ENCODE measurements at places on chromosomes 1 and 21. TPM values are rescaled to one million over a fixed set of nuclear protein-coding genes. Genes with fewer than 3 reads are reported as not detected.

- no peak overlapping the region for H3K4me3 ChIP-seq
- no peaks in the 10 kb centered on the region for H3K27me3 ChIP-seq
- no peak for DNase-seq
- no peak overlapping the region for H3K27ac ChIP-seq
- no peaks in the 10 kb centered on the region for H3K36me3 ChIP-seq
These were observed 290.4 kb downstream of the GRIK1 start for GRCh38 chr21:29649406-29649814.

DNA sequence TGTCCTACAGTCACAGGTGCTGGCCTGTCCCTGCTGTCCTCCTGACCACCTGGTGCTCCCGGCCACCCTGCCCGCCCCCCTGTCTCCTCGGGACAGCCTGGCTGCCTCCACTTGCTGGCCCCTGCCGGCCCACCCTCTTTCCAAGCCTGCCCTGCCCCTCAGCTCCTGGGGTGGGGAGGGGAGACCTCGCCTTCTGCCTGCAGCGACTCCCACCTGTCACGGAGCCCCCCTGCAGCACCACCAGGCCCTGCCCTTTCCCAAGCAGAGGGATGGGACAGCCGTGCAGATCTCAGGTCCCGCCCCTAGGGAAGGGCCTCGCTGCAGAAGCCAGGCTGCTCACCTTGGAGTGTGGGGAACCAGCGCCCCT is 7.5 kb downstream of the LRRC3 start:
- H3K4me3 ChIP-seq: no peak overlapping the region
- no peaks in the 10 kb centered on the region for H3K27me3 ChIP-seq
- no peaks in the 10 kb centered on the region for H3K36me3 ChIP-seq

- H3K4me1 ChIP-seq: no peaks in the 10 kb centered on the region
- no peaks in the 10 kb centered on the region for H3K36me3 ChIP-seq
- H3K27ac ChIP-seq: no peak overlapping the region
- no peak overlapping the region for H3K4me3 ChIP-seq
- no peaks in the 10 kb centered on the region for H3K27me3 ChIP-seq
These were observed 127.4 kb upstream of the KIAA1614 start for GRCh38 chr1:180785291-180785690.

Gene U2AF1
- total RNA-seq: 61.3 TPM

- H3K36me3 ChIP-seq: no peaks in the 10 kb centered on the region
- DNase-seq: no peak
- no peak overlapping the region for H3K27ac ChIP-seq
- no peaks in the 10 kb centered on the region for H3K27me3 ChIP-seq
- H3K4me3 ChIP-seq: no peak overlapping the region
These were observed 175.7 kb downstream of the HHIPL2 start for GRCh38 chr1:222372221-222372620.

All from lung (tissue), 17 donors.